ENCODE measurements at places on chromosomes 2 and 18.

DNA sequence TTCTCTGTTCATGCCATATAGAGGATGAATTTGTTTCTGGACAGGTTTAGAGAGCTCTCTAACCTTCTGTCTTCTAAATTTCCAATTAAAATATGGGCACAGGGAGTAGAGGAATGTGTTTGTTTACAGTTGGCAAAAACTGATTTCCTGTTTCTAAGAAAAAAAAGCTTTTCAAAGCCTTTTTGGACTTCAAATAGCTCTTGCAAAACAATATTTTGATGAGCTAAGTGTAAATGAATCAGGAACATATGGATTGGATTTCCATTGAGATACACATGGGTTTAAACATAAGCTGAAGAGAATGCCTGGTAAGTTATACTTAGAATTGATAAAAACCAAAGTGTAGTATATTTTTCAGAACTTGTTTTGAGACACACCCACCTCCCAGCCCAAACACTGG is 677.5 kb downstream of the NYAP2 start:
- H3K27me3 ChIP-seq = no peaks in the 10 kb centered on the region
- H3K4me1 ChIP-seq = peaks cover 45% of the 10 kb centered on the region
- no peaks in the 10 kb centered on the region for H3K36me3 ChIP-seq
- no peak for DNase-seq
- no peak overlapping the region for H3K4me3 ChIP-seq

DNA sequence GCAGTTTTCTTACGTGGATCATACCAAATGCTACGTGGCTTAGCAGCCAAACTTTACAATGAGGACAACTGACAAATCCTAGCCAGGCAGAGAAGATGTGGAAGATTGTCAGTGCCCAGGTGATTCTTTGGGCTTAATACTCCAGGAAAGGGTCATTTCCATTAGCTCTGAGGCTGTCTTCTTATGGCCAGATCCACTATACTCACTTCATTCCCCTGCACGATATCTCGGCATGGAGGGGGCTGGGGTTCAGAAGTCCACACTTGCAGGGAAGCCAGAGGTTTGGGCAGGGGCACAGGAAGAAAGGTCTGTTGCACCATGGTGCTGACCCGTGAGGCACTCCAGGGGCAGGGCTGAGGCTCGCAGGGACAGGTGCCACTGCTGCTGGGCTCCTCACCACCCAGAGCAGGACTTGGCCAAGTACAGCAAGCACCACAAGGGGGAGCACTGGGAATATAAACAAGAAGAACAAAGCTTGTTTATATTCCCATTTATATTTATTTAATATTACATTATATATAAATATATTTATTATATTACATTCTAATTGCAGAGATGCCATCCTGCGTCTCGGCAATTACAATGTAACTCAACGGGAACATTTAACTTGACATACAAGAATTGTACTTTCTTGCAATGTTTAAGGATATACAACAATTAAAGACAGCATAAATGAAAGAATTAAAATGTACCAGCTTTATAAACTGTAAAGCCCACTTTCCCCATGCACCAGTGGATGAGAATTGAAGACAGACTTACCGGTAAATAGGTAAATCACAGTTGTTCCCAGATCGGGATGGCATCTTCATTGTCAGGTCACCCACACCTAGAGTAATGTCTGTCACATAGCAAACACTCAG is 27.2 kb downstream of the CLUL1 start:
- no peaks in the 10 kb centered on the region for H3K27me3 ChIP-seq
- no peak overlapping the region for H3K4me3 ChIP-seq
- H3K4me1 ChIP-seq = no peaks in the 10 kb centered on the region
- DNase-seq = no peak
- no peak overlapping the region for H3K27ac ChIP-seq

GRCh38 chr2:88827821-88828220 is 136.3 kb downstream of the RPIA start:
- H3K4me1 ChIP-seq = no peaks in the 10 kb centered on the region
- DNase-seq = no peak
- H3K27me3 ChIP-seq = no peaks in the 10 kb centered on the region
- H3K27ac ChIP-seq = no peak overlapping the region
- no peak overlapping the region for H3K4me3 ChIP-seq

DNA sequence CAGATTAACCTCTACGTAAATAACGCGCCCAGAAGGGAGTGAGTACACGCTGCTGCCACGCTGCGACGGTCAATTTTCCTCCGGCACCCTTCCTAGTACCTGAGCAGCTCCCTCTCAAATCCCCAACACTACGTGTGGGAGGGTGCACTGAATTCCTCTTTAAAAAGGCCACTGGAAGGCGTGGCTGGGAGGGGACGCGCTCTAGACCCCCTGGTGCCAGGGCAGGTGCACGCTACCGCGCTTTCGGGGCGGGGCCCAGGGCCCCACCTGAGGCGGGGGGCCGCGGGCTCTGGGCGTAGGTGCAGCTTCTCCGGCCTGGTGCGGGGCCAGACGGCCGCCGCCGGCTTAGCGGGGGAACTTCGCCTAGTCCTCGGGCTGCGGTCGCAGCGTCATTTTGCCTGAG is 668 bp upstream of the ANKRD12 start:
- H3K4me3 ChIP-seq = peak overlapping the region; percentile 80
- H3K27ac ChIP-seq = peak overlapping the region; percentile 93
- peak; percentile 53 for DNase-seq
- peaks cover 17% of the 10 kb centered on the region for H3K4me1 ChIP-seq
- H3K27me3 ChIP-seq = no peaks in the 10 kb centered on the region
- peaks cover 30% of the 10 kb centered on the region for H3K36me3 ChIP-seq

DNA sequence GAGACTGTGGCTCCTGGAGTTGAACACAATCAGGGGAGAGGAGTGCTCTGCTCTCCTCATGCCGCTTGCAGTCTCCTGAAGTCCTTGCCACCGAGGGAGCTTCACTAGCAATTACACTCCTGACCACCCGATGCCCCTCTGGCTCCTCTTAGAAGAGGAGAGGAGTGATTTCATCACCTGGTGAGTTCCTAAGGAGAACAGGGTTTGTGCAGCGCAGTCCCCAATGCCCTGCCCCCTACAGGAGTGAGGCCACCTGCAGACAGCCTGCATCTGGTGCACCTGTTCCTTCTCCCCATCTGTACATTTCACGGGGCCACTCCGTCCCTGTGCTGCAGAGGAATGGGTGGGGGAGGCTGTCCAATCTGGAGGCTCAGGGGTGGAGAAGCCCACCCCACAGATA is 267.2 kb downstream of the HRH4 start:
- H3K27me3 ChIP-seq = peaks cover 9% of the 10 kb centered on the region
- H3K27ac ChIP-seq = no peak overlapping the region
- no peaks in the 10 kb centered on the region for H3K4me1 ChIP-seq
- no peak for DNase-seq
- H3K36me3 ChIP-seq = no peaks in the 10 kb centered on the region

DNA sequence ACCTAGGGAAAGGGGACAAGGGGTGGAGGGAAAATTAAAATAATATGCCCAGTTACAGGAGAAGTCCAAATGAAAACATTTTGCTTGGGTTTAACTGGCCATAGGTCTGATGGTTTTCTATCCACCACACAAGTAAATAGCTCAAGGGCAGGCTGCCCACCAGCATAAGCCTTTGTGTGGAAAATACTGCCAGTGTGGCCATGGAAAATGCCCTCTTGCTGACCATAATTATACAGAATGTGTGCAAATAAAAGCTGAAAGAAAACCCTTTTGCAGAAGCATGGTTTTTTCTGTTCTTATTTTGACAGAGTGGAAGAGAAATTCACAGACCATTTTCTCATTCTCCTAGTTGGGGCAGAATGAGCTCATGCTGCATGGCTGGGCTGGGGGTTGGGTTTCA is 111.3 kb upstream of the SIX2 start:
- H3K27me3 ChIP-seq = no peaks in the 10 kb centered on the region
- no peak overlapping the region for H3K4me3 ChIP-seq
- no peak for DNase-seq
- H3K4me1 ChIP-seq = peaks cover 20% of the 10 kb centered on the region
- peak overlapping the region; percentile 81 for H3K27ac ChIP-seq
- no peaks in the 10 kb centered on the region for H3K36me3 ChIP-seq

- H3K27ac ChIP-seq = no peak overlapping the region
- H3K4me3 ChIP-seq = no peak overlapping the region
- no peaks in the 10 kb centered on the region for H3K4me1 ChIP-seq
- no peaks in the 10 kb centered on the region for H3K27me3 ChIP-seq
- DNase-seq = no peak
Measured at GRCh38 chr2:145875016-145875415, 1355.1 kb upstream of the ZEB2 start.

- H3K4me1 ChIP-seq = peaks cover 4% of the 10 kb centered on the region
- no peaks in the 10 kb centered on the region for H3K27me3 ChIP-seq
- H3K4me3 ChIP-seq = no peak overlapping the region
- H3K27ac ChIP-seq = no peak overlapping the region
- no peaks in the 10 kb centered on the region for H3K36me3 ChIP-seq
Measured at GRCh38 chr18:55446996-55447671, 140.9 kb downstream of the TCF4 start.

DNA sequence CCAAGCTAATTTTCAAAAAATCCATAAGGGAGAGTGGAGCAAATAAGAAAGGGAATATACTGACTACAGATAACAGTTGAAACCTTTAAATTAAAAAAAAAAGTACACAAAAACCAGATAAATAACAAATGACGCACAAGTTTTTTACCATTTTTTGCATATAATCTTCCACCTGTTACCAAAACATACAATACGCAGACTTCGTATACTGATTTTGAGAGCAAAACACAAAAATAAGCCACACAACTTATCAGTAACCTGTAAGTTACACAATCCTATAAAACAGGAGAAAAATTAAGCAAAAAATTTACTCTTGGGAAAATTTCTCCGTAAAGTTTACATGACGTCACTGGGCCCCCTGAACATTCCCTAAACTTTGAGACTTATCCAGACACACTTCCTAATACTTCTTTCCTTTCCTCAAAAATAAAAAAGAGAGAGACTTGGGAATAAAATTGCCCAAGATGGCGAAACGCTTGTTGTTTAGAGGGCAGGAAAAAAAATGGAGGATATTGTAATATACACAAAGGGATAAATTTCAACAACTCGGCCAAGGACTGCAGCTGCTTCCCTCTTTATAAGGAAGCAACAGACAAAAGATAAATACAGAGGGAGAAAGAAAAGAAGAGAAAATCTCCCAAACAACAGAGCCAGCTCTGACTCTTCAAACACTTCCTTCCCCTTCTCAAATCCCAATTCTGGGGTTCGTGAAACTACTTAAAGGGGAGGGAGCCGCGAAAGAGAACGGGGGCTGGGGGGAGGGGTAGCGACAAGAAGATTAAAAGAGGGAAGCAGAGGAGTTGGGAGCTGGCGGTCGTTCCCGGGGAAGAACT is 1.6 kb downstream of the BAZ2B start:
- no peak for DNase-seq
- H3K4me1 ChIP-seq = peaks cover 47% of the 10 kb centered on the region
- no peaks in the 10 kb centered on the region for H3K27me3 ChIP-seq
- peak overlapping the region; percentile 55 for H3K4me3 ChIP-seq

DNA sequence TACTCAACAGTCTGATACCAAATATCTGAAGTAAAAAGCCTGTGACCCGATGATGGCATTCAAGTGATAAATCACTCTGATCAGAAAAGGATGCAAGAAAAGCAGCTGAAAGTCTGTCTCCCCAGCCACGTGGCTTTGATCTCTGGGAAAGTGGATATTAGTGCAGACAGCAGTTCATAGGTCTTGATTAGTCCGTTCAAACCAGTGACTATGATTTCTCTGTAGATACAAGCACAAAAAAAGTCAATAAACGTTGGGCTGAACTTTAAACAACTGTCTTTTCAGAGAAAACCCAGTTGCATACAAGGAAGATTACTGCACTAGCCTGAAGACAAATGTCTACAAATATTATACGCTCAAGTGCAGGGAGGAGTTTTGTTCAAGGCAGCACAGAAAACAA is 107.7 kb upstream of the CDC42EP3 start:
- no peaks in the 10 kb centered on the region for H3K27me3 ChIP-seq
- no peaks in the 10 kb centered on the region for H3K36me3 ChIP-seq
- no peak for DNase-seq
- peak overlapping the region; percentile 87 for H3K27ac ChIP-seq

DNA sequence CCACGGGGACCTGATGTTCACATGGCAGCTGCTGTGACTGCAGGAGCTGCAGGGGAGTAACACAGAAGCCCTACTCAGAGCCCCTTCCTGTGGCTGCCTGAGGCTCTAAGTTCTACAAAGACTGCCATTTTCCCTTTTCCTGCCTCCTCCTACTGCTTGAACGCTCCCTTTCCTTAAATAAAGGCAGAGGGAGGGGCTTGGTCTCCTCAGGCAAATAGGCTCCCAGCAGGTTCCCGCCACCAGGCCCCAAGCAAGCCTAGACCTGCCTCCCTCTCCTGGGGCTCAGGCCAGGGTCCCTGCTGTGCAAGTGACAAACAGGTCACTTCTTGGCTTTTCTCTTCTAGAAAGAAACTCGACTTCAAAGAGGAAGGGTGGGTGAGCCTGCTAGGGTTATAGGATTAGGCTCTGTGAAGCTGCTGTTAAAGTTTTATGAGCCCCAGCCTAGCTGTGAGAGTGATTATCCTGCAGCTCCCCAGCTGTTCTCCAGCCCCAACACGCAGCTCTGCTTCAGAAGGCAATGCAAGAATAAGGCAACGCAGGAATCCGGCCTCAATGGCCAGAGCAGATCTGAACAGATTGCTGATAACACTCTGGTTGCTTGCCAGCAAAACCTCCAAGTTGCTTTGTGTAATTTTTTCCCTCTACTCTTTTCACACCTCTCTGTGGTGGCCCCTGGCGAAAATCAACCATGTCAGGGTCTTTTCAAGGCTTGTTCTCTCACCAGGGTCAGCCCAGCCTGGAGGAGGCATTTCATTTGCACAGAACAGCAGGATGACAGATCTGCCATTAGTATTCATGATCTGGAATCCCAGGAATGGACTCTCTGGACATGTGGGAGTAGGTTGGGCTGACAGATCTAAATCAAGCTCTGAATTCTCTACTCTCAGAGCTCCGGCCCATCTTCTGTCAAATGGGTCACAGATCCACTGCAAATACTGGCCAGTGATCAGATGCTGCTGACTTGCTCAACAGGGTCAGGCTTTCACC is 71.3 kb downstream of the MRO start:
- H3K36me3 ChIP-seq = no peaks in the 10 kb centered on the region
- H3K27me3 ChIP-seq = no peaks in the 10 kb centered on the region
- no peak overlapping the region for H3K27ac ChIP-seq
- no peaks in the 10 kb centered on the region for H3K4me1 ChIP-seq

DNA sequence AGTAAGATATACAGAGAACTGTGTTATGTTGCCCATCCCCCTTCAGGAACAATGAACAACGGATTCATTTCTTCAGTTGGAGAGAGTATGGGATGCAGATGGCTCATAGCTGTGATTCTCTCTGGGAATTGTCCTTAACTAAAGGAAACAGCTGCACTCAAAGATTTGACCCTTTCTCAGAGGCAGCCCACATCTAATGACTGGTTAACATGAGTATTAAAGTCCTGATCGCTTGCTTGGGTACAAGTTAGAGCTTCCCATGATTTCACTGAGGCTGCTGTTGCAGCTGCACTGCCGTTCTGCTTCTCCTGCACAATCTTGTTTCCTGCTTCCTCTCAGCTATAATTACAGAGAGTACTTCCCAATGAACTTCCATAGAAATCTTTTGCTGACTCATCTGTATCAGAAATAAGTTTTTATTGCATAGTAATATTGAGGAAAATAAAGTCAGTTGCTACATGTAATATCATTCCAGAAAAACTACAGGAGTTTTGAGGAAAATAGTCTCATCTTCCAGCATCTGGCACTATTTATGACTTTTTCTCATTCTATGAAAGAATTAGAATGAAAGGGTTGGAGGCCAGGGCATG is 12.8 kb upstream of the SCN9A start:
- H3K4me3 ChIP-seq = no peak overlapping the region
- H3K27me3 ChIP-seq = no peaks in the 10 kb centered on the region
- no peak for DNase-seq
- no peaks in the 10 kb centered on the region for H3K36me3 ChIP-seq

- no peaks in the 10 kb centered on the region for H3K36me3 ChIP-seq
- no peak overlapping the region for H3K27ac ChIP-seq
- no peaks in the 10 kb centered on the region for H3K27me3 ChIP-seq
- no peaks in the 10 kb centered on the region for H3K4me1 ChIP-seq
Measured at GRCh38 chr2:29420999-29421782, 306.0 kb downstream of the CLIP4 start.
